ENCODE measurements at places on chromosomes 2 and 18. TPM values are rescaled to one million over a fixed set of nuclear protein-coding genes. Genes with fewer than 3 reads are reported as not detected.

The SERPINB13 gene
- total RNA-seq = not detected

The SCYGR3 gene
- not detected for total RNA-seq

The DSG4 gene
- not detected for total RNA-seq

The TBC1D8 gene
- total RNA-seq = 89.3 TPM

The SLC30A3 gene
- total RNA-seq = 21.2 TPM

The RHBDD1 gene
- 9.8 TPM for total RNA-seq

The CTNNA2 gene
- not detected for total RNA-seq

The CTAGE1 gene
- total RNA-seq = not detected

The SERPINB12 gene
- total RNA-seq = not detected

The VAMP5 gene
- total RNA-seq = 119 TPM

The ASPRV1 gene
- 0.26 TPM for total RNA-seq

The ALS2 gene
- total RNA-seq = 20.4 TPM

The MAP3K19 gene
- total RNA-seq = not detected

The WDR43 gene
- 35.1 TPM for total RNA-seq

The DNPEP gene
- total RNA-seq = 67.3 TPM

The HDAC4 gene
- 18.5 TPM for total RNA-seq

The CHRND gene
- total RNA-seq = not detected

The ELOA2 gene
- total RNA-seq = not detected

The NOSTRIN gene
- total RNA-seq = 0.22 TPM

The KCTD1 gene
- total RNA-seq = 5.4 TPM

The CLEC4F gene
- 0.17 TPM for total RNA-seq

The SLC14A1 gene
- not detected for total RNA-seq

The MOCOS gene
- 0.54 TPM for total RNA-seq

The RBKS gene
- 1.1 TPM for total RNA-seq

The DNAJC5G gene
- 0.60 TPM for total RNA-seq

The LBH gene
- 87.7 TPM for total RNA-seq

The TMEFF2 gene
- not detected for total RNA-seq

The PRKAG3 gene
- total RNA-seq = not detected

The FBXO36 gene
- total RNA-seq = 1.6 TPM

The CCL20 gene
- total RNA-seq = 0.95 TPM

The WIPF1 gene
- 16.2 TPM for total RNA-seq

The MAIP1 gene
- 19.3 TPM for total RNA-seq

The AKAIN1 gene
- total RNA-seq = not detected

The UGT1A10 gene
- not detected for total RNA-seq

The ODC1 gene
- total RNA-seq = 32.3 TPM

The KCNG3 gene
- not detected for total RNA-seq

The ACTR2 gene
- 120 TPM for total RNA-seq

The AQP12A gene
- total RNA-seq = not detected

The CCDC148 gene
- 0.34 TPM for total RNA-seq

The LAMA3 gene
- total RNA-seq = 13.4 TPM

The CNGA3 gene
- total RNA-seq = not detected

The IGFBP2 gene
- total RNA-seq = 1.4 TPM

The TLX2 gene
- not detected for total RNA-seq

The SULT1C4 gene
- total RNA-seq = 287 TPM

The SLC23A3 gene
- 0.54 TPM for total RNA-seq

The CD302 gene
- 13.1 TPM for total RNA-seq

The TSPYL6 gene
- total RNA-seq = not detected

The FAM237A gene
- not detected for total RNA-seq

The FOXD4L1 gene
- total RNA-seq = not detected

The DCDC2C gene
- total RNA-seq = not detected
